Activated T-cell treated with anti-CD3 and anti-CD28 coated beads for 4 hours (primary cell): ENCODE measurements at places on chromosomes 6 and 20.

DNA sequence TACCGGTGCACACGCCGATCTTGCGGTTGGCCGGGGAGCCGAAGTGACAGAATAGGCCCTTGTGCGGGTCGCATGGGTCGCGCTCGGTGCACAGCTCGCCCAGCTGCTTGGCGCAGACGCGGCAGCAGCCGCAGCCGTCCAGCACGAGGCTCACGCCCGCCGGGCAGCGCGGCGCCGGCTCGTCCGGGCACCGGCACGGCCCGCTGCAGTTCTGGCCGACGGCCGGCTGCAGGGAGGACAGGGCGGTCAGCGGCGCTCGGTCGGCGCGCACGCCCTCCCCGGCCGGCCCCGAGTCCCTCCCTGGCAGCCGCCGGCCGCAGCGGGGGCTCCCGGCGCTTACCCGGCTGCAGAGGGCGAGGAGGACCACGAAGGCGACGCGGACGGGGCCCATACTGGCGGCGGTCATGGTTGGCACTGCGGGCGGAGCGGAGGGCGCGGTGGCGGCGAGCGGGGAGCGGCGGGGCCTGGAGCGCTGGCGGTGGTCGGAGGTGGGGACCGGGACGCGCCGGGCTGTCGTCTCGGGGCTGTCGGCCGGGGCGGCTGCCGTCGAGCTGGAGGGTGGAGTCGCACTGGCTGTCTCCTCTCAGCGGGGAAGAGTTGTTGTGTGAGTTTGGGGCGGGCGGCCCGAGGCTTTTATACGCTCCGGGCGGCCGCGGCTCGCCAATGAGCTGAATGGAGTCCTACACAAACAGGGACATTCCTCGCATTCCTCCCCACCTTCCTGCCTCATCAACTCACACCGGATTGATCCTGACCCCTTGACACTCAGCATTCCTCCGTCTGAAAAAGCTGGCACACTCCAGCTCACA, at the start of gene CCN2:
Gene CCN2, minus strand, starts transcription at position 606 of the 809 bp plus-strand sequence. Its CDS starts 200 bp downstream, at position 406.
- no peak for DNase-seq

DNA sequence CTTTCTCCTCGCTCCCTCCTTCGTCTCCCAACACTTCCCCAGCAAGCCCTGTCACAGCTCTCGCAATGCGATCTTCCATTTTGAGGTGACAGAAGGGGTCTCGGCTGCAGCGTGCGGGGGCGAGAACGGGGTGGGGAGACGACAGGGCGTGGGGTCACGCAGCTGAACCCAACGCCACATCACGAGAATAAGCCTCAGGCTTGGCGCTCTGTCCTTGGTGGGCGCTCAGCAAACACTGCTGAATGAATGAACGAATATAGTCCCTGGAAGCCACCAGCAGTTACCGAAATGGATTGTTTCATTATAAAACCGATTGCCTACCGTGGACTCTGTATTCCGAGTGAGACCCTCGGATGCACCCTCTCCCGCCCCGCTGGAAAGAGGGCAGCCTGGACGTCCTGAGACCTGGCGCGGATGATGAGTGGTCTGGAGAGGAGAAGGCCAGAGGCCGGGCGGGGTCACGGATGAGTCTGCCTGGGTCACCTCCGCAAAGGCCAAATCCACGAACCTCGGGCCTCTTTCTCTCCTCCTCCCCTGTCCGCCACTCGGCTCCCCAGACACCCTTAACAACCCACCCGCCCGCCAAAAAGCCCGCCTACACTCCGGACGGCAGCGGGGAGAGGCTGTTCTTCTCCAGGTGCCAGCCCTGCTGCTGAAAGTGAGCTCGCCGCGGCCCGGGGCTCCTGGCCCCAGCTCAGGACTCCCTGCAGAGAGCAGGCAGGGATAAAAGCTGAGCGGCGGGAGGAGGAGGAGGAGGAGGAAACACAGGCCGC, 3.7 kb downstream of the NRN1 start:
- DNase-seq, result no peak

GRCh38 chr6:133404728-133405127, 163.6 kb downstream of the EYA4 start:
- no peak for DNase-seq

DNA sequence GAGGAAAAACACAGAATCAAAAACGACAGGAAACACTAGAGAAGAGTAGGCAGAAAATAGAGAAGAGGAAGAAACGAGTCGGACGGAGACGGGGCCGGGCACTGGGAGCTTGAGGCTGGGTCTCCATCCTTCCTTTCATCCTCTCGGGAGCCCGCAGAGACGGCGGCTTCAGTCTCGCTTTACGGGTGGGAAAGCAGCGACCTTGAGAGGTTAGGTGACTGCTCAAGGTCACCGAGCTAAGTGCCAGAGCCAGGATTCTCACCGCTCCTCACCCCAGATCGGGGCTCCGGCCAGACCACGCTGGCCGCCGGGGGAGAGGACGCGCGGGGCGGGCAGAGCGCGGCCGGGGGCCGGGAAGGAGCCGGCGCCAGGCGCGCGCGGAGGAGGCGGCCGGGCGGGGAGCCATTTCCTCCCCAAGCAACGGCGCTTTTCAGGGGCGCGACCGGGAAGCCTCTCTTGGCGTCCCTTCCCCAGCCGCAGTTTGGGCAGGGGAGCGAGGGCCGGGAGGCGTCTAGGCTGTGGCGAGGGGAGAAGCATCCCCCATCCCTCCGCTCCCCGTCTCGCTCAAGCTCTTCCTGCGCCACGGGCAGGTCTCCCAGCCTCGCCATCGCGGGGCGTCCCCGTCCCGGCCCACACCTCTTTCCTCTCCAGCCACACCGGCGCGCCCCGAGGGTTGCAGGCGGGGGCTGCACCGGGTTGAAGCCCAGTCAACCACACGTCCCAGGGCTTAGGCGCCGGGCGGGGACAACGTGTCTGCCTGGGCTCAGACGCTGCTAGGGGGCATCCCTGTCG, 24.1 kb upstream of the MAP3K7 start:
- DNase-seq, result peak; percentile 10

GRCh38 chr20:32702706-32703425, 29.1 kb upstream of the C20orf203 start:
- no peak for DNase-seq

DNA sequence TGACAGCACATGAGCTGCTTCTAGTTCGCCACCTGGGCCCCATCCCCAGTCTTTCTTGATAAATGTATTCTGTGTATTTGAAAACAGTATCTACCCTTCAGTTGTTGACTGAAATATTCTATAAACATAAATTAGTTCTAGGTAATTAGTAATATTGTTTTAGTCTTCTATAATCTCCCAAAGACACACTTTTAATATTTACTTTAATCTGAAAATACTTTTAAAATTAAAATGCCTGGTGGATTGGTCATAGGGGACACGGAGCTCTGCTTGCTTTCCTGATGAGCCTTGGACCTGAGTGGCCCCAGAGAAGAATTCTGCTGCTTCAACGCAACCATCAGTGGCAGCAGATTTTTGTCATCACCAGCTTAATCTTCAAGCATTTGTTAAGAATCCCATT, 234.5 kb downstream of the THBS2 start:
- DNase-seq, result no peak

- no peak for DNase-seq
Measured at GRCh38 chr6:147508042-147508865, at the start of gene SAMD5. Gene SAMD5 (plus strand): TSS chr6:147508690. CDS start chr6:147508929, 239 bp downstream.

DNA sequence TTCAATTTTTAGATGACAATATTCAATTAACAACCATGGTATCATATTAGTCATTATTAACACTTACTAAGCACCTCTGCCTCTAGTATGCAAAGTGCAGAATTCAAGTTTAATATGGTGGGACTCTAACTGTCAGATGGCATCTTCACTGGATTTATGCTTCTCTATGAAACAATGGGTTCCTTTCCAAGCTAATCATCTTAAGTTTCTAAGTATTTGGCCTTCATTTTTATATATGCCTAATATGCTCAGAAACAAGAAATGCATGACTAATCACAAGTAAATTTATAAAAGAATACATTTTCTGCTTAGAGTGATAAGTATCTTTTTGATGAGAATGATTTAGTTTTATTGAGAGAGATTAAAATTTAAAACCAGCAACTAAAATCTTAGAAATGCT, 144.7 kb downstream of the HIVEP2 start:
- DNase-seq, result no peak

DNA sequence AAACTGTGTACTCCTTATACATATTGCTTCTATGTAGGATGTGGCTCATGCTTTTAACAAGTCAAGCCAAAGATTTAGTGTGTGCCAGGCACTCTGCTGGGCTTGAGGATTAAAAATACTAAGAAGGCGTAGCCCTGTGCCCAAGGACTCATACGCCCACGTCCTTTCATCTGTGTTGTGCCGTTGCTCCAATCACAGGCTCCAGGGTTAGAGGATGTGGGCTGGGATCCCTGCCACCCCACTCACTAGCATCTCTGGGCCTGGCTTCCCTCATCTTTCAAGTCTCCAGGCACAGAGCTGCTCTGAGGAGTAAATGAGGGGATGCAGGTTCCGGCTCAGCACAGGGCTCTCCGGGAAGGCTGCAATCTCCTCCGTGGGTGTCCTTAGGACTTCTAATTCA, 214.2 kb downstream of the SYNDIG1 start:
- DNase-seq, result no peak
